ENCODE measurements at places on chromosomes 3 and 15. TPM values are rescaled to one million over a fixed set of nuclear protein-coding genes. Genes with fewer than 3 reads are reported as not detected.

GRCh38 chr3:150840802-150841515 lies 64.3 kb downstream of the MINDY4B start:
- DNase-seq = no peak

The ARGFX gene
- total RNA-seq = not detected

DNA sequence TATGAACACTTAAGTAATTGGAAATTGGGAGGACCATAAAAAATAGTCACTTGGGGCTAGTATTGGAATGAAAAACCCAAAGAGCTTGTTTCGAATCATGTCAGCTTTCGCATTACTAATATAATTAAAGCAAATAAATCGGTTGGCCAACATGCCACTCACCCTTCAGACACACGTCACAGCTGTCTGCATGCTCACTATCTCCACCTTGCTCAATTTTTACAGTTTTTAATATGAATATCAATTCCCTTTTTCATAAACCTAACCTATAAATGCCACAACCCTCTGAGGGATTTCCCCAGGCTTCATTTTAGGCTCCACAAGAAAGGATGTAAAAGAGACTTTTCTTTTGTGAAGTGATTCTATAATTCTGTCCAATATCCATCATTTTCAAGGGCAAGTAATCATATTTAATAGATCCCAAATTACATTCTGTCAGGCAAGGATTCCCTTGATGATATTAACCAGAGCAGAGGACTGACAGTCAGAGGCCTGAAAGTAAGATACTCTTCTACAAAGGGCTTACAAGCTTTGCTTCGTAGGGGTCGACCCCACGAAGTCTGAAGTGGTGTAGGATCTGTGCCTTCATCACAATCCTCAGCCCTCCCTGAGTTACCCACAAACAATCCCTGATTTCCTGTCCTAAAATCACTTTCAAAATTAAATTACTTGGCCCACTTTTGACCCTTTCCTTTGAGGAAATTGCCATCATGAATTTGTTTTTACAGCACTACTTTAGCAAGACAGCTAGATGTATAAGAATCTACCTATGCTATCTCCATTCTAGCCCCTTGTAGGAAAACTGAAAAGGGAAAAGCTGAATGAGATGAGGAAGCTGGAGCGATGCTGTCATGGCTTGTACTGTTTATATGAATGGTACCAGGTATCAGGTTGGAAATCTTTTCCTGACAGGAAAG lies 44.5 kb downstream of the NANOGP8 start:
- no peak for DNase-seq

- peak; percentile 87 for DNase-seq
Measured at GRCh38 chr15:65077981-65078352, 1.4 kb downstream of the KBTBD13 start.

GRCh38 chr3:142117056-142117851 lies 32.1 kb downstream of the TFDP2 start:
- no peak for DNase-seq

The VGLL3 gene
- total RNA-seq = 87.2 TPM

- peak; percentile 56 for DNase-seq
Measured at GRCh38 chr3:52399593-52399992, 45.3 kb downstream of the SEMA3G start.

GRCh38 chr3:78690766-78691165 lies 1077.0 kb downstream of the ROBO1 start:
- DNase-seq = no peak

Measured in posterior vena cava (tissue), 2 donors.